ENCODE measurements at places on chromosomes 3 and 15.

DNA sequence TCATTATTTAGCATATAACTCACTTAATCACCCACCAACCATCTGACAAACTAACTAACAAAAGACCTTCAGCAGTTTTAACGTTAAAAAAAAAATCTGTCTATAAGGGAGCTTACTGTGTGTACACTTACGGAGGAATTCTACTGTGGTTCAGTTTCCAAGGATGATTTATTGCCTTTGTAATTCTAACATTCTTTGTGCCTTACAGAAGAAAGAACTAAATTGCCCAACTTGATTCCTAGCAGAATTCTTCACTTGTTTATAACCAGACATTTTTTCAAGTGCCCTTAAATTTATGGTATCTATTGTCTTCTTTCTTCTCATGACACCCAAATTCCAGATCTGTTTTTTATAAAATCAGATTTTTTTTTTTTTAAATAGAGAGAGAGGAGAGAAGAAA is 119.7 kb upstream of the IGSF10 start:
- peak; percentile 77 for DNase-seq

DNA sequence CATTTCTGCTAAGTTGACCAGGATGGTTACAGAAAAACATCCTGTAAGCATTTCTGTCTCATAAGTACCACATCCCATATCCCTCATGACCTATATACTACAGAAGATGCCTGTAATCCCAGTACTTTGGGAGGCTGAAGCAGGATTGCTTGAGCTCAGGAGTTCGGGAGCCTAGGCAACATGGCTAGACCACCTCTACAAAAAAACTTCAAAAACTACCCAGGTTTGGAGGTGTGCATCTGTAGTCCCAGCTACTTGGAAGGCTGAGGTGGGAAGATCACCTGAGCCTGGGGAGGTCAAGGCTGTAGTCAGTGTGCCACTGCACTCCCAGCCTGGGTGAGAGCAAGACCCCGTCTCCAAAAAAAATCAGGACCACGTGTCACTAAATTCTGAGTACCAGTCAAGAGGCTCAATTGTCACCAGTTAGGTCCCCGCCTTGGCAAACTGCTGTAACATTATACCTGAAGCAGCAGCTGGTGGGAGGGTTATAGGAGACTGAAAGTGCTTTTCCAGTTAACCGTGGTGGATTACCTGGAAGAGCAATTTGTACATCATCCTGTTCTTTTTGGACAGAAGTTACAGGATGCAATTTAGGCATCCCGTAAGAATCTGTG is 6.2 kb downstream of the RPL32 start:
- no peak for DNase-seq

GRCh38 chr15:67409175-67409574 is 111.8 kb upstream of the C15orf61 start:
- DNase-seq, result no peak

- DNase-seq, result no peak
These were observed 464.1 kb downstream of the RAP2B start for GRCh38 chr3:153626158-153626557.

DNA sequence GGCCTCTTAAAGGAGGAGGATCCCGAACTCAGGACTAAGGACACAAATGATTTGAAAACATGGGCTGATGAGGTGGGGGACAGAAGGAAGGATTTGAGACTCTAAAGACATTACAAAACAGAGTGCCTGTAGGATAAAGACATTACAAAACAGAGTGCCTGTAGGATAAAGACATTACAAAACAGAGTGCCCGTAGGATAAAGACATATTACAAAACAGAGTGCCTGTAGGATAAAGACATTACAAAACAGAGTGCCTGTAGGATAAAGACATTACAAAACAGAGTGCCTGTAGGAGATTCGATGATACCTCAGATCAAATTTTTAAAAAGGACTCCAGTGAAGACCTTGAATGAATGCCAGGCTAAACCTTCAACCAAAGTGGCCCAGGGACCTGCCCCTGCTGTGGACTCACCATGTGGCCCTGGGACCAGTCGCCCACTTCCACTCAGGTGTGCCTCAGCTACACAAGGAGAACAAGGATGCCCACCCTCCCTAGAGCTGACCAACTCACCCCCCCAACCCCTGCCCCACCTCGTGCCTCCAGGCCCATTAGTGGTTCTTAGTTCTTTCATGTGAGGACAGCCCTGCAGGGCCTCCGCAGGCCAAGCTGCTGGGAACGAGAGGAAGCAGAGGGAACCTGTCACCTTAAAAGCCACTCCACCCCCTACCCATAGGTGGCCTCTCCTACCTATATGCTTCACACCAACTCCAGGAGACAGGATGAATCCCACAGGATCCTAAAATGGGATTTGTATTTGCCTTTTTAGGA is 59.8 kb downstream of the SH3BP5 start:
- no peak for DNase-seq

GRCh38 chr3:46916278-46916677 is 38.8 kb downstream of the PTH1R start:
- no peak for DNase-seq

GRCh38 chr3:134464689-134465365 is 21.0 kb downstream of the ANAPC13 start:
- no peak for DNase-seq

DNA sequence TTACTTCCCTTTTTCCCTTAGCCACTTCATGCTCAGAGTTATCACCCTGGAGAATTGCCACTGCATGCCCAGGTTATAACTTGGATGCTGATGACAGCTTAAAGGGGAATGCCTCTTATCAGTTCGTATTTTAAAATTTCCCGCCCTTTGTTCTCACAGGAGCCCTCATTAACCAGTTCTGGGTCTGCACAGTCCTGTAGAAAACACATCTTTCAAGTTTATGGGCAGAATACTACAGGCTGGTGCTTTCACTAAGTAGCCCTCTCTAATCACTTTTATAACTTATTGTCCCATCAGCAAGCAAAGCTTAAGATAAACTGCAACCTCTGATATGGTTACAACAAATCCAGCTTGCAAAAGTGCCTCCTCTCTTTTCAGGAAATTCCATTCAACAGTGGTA is 587.3 kb upstream of the UBE2E2 start:
- DNase-seq, result no peak

GRCh38 chr3:139794469-139795265 is 116.9 kb upstream of the NMNAT3 start:
- peak; percentile 12 for DNase-seq

DNA sequence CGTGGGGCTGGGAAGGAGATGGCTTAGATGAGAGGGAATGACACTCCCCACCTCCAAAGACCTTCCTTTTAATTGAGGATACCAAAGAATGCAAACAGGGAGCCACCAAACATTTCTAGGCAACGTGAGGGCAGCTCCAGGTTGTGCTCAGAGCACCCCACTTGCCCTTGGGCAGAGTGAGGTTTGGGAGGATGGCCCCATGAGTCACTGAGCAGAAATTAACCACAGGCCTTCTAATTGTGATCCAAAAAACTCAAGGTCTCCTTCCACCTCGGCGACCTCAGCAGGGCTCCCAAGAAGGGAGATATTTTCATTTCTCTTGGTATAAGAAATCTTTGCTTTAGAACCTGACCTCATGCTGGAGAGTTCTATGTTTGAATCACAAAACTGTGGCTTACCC is 305.0 kb upstream of the TPM1 start:
- peak; percentile 68 for DNase-seq

DNA sequence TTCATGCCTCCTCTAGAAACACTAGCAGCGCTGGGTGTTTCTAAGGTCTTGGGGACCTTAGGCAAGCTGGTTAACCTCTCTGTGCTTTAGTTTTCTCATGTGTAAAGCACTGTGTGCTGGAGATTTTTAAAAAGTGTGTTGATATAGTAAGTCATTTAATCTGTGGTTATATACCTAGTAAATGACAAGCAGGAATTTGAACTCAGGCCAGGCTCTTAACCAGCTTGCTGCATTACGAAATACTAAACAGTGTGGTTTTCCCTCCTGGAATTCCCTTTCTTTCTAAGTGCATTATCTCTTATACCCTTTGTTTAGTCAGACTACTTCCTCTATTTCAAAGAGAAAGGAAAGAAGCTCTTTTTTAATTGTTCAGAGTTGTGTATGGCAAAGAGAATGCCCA is 26.5 kb downstream of the NEO1 start:
- peak; percentile 72 for DNase-seq

DNA sequence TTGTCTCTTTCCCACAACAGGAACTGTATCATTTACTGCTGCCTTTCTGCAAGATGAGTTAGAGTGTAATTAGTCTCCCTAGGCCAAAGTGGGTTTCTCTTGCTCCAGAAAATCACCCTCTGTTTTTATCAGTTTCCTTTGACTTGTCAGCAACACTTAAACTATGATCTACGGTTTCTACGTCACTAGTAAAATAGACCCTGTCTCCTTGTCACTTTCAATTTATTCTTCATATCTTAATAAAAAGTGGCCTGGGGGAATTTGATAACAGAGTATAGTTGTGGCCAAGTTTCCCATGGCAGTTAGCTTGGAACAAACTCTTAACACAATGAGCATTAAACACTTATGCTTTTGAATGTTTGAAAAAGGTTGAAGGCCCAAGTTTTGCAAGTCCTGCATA is 79.6 kb downstream of the CGNL1 start:
- no peak for DNase-seq

DNA sequence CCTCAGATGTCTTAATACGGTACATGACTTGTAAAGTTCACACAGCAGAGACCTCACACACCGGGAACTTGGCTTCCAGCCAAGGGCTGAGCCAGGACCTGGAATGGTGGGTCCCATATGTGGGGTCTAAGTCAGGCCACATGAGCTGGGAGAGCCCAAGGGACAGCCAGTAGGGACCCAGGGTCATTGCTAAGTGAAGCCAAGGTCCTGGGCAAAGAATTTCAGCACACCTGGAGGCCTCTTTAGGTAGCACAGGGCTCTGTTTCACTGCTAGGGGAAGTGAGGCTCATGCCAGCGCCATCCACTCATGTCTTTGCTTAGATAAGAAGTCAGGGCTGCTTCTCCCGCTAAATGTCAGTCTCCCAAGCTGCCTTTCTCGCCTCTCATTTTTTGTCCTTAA is 116.6 kb upstream of the TLE3 start:
- no peak for DNase-seq

GRCh38 chr3:10224794-10225665 is 23.2 kb upstream of the TATDN2 start:
- DNase-seq, result peak; percentile 83

GRCh38 chr15:80070840-80071239 is 11.4 kb downstream of the ZFAND6 start:
- DNase-seq, result peak; percentile 38

DNA sequence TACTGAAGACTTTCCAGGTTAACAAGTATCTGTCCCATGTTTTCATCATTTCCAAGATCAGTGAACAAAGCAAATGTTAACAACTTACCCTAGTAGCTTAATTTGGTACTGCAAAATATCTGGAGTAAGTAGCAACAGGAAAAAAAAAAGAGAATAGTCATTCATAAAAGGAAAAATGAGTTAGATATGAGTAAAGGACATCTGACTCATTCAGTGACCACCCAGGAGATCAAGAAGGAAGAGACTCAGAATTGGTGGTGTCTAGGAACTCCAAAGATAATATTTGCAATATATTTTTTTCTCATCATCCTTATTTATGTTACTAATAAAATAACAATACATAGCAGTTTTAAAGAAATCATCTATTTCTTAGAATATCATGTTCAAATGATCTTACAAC is 253.8 kb upstream of the COL8A1 start:
- DNase-seq, result peak; percentile 50

GRCh38 chr15:57867970-57868798 is 161.7 kb downstream of the POLR2M start:
- DNase-seq, result no peak

- no peak for DNase-seq
These were observed 143.3 kb upstream of the PROK2 start for GRCh38 chr3:71928212-71928611.

- no peak for DNase-seq
These were observed 21.8 kb upstream of the SLC25A38 start for GRCh38 chr3:39361252-39361927.

DNA sequence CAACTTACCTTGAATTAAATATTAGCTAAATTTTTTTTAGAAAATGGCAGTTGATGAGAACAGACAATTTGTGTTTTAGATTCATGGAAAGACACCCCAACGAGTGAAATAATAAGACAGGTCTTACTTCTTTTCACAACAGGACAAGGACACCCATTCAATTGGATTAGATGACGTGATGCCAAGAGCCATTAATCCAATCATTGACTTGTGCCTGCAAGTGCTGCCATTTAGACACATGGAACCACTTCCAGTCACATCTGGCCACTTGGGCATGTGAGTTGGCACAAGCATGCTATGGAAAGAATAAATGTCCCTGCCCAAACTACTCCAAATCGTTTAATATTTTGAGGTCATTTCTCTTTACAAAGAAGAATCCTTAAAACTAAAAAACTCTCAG is 1308.8 kb downstream of the ROBO2 start:
- DNase-seq, result no peak

DNA sequence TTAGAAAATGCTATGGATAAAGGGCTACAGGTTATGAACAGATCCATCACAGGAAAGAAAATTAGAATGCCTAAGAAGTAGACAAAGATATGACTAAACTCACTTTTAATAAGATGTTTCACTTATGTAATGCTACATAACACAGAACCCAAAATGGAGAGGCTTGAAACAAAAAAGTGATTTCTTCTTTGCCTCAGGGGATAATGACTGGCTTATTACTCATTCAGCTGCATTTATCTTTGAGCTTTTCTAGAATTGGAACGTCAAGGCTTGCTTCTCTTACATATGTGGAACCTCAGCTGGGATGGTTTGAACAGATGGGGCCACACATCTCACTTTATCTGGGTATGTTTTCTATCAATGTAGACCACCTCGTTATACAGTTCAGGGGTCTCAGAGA is 120.6 kb upstream of the EPHA3 start:
- DNase-seq, result peak; percentile 91

- DNase-seq, result no peak
These were observed 92.5 kb downstream of the MITF start for GRCh38 chr3:69831737-69832136.

DNA sequence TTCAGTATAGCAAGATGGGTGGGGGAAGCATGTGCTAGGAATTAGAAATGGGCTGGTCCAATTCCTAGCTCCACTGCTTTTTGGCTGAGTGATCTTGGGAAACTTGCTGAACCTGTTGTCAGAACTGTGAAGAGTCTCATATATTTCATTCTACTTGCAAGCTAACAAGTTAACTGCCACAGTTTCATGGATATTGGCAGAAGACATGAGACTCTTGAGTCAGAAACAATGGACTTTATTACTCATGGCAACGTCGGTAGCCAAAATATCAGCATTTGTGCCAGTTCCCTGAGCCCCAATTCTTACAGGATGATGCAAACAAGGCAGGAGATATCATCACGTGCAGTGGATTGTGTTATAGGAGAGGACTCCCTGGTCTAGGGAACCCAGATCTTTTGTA is 26.6 kb upstream of the PLAAT1 start:
- DNase-seq, result no peak

DNA sequence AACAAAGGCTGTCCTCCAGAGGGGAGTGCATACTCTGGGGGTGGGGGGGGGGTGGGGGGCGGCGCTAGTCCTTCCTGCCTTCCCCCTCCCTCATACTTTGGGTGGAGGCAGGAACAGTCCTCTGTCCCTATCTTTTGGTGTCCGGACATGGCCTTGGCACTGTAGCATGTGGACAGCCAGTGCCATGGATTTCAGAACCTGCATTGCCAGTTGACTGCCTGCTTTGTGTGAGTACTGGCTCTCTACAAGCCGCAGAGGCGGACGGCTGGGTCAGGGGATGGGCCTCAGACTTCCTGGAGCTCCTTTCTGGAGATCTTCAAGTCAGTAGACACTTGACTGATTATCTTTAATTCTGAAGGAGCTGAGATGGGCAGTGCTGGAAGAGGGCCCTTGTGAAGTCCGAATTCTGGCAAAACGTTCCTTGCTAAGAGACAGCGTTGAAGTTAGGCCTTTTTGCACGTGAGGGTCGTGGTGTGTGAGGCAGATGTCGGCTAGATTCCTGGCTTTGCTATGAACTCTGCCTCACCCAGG is 2.5 kb downstream of the CLDN11 start:
- DNase-seq, result peak; percentile 14
